Activated T-cell treated with anti-CD3 and anti-CD28 coated beads, Interleukin-2, amount 50 U/mL, for 72 hours (primary cell): ENCODE measurements at places on chromosomes 3 and 15. TPM values are rescaled to one million over a fixed set of nuclear protein-coding genes. Genes with fewer than 3 reads are reported as not detected.

DNA sequence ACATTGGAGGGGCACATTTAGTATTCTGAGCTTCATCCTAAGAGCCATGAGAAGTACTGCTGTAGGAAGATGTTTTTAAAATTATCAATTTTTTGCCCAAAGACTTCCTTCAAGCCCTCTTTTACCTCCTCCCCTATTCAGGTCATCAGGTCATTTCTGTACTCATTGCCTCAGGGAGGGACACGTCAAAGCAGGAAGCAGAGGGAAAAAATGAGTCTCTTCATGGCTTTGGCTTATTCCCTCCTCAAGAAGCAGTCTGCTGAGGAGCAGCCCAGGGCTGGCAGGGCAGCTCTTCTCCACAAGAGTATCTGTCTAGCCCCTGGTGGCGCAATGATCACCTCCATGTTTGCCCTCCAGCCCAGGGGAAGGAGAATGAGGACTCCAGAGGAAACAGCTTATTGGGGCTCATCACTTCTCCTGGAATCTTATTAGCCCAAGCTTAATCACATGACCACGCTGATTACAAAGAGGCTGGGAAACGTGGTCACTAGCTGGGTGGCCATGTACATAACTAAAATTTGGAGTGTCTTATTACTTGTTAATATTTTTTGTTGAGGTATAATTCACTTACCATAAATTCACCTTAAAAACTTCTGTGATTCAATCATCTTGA, 44.2 kb upstream of the GATA2 start:
- no peak for DNase-seq

DNA sequence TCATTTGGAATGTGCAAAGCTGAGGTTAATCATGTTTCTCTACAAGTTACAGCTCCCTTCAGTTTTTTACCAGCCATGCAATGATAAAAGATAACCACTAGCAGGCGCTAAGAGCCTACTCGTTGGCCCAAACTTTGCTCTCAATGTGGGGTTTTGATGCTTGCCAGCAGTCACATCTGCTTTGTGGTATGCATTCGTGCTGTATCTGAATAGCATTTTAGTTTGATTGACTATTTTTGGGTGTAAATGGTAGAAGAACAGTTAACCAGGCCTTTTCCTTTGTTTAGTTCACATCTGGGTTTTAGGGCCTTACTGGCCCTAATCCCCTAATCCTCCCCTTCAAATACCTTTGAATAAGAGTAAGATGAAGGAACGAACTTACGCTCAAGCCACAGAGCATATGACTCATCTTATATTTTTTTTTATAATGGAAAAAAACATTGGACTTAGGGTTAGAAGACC, 4.4 kb upstream of the CLDN11 start:
- DNase-seq = peak; percentile 51

DNA sequence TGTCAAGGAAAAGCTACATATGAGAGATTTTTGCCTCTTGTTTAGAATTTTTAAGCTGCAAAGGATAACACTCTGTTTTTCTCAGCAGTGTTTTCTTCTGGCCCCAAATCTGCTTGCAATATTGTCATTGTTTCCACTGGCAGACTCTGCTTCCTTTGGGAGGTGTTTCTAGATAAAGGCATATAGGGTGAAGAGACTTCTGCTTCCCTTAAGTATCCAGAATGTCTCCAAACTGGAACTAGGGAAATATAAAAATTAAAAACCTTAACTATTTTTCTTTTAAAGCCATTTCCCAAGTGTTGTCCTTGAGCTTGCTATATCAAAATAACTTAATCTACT, 225.8 kb downstream of the CGGBP1 start:
- DNase-seq = no peak

DNA sequence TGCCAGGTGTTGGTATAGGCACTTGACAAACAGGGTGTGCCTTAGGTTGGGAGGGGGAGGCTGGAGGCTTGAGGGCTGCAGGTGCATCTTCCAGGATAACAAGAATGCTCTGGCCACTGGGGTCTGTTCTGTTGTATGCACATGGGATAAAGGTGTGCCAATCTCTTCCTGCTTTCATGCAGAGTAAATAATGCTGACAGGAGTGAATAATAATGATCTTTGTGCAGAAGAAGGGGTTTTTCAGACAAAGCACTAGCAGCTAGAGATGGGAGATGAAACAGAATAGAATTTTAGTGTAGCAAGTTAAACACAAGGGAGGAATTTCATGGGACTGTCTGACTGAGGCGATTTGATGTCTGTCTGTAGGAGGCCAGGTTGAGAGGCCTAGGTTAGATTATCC, 1.9 kb upstream of the ROPN1 start:
- no peak for DNase-seq

DNA sequence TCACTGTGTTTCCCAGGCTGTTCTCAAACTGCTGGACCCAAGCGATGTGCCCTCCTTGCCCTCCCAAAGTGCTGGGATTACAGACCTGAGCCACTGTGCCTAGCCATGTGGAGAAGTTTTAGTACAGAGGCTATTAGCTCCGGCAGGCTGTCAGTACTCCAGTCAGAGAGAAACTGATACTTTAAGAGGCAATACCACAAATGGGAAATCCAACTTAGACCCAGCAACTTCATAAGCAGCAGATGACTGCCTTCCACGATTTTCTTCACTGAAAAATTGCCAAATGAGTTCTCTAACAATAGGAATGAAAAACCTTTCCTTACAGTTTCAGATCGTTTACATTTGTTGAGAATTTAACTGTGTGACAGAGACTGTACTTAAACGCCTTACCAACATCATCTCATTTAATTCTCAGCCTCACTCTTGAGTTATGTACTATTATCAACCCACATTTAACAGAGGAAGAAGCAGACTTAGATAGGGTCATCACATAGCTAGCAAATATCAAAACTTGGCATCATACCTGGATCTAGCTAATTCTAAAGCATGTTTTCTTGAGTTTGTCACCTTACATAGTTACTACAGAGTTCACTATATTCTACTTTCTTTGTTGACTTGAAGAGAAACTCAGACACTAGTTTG, 127.4 kb downstream of the TCF12 start:
- no peak for DNase-seq

- DNase-seq = no peak
Measured at GRCh38 chr3:177448987-177449359, 251.7 kb upstream of the TBL1XR1 start.

DNA sequence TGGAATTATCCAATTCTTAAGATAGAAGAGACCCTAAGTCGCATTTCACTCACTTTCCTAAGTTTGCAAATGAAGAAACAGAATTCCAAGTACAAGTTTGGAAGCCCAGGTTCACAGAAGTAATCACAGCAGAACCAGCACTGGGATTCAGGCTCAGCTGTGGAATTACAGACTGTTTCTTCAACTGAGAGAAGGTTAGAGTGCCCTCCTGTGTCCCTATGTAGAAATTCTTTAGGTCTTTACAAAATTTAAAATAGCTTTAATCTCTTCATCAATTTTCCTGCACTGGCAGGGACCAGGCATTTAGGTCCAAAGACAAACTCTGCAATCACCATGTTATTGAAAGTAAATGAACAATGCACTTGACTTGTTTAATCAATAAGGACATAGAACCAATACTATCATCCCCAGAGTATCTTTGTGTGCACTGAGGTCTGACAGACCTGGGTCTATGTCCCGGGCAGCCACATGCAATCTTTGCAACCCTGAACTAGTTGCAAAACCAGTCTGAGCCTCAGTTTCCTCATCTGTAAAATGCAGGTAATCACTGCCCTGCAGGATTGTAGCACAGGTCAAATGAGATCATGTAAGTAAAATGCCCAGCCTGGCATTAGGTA, 96.3 kb upstream of the ZBED2 start:
- DNase-seq = no peak

- DNase-seq = no peak
Measured at GRCh38 chr3:53411371-53411770, 64.0 kb upstream of the DCP1A start.

GRCh38 chr15:41881920-41882688, 11.7 kb downstream of the SPTBN5 start:
- no peak for DNase-seq

DNA sequence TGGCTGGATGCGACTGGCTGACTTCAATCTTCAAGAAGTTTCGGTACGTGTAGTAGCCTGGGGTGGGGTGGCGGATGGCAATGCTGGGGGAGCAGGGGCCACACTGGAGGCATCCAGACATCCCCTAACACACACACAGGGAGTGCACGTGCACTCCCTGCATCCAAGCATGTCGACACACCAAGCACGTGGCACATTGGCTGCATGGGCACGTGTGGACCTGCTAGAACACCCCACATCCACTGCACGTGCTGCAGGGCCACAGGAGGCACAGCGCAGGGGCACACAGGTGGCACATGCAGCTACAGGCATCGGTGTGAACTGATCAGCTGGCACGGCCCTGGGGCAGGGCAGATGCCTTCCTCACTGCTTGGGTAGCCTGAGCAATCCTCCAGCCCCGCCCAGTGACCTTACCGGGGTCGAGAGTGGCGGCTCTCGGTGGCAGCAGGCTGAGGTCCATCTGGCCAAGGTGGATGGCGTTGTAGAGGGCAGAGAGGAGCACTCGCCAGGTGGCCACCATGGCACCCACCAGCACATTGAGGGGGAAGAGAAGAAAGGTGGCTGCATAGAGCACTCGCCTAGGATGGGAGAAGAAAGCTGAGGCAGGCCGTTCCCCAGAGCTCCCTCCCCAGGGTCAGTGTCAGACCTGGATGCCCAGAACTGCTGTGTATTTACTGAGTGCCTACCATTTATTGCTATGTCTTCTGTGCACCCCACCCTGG, 7.5 kb downstream of the ISLR start:
- DNase-seq = no peak

GRCh38 chr3:46289966-46290365, 47.7 kb downstream of the CCR3 start:
- DNase-seq = no peak

- DNase-seq = no peak
Measured at GRCh38 chr15:76328106-76328696, 8.4 kb upstream of the ISL2 start.

- no peak for DNase-seq
Measured at GRCh38 chr3:123380261-123380660, 68.6 kb downstream of the ADCY5 start.

The KIF9 gene
- 3.2 TPM for total RNA-seq

The QRICH1 gene
- 123 TPM for total RNA-seq

The FGF7 gene
- total RNA-seq = not detected

The KNL1 gene
- total RNA-seq = 32.5 TPM

The CCDC39 gene
- total RNA-seq = not detected

The LRRC57 gene
- total RNA-seq = 26.2 TPM

The TTLL13 gene
- 1.9 TPM for total RNA-seq
